ENCODE measurements at places on chromosomes 13 and 19. TPM values are rescaled to one million over a fixed set of nuclear protein-coding genes. Genes with fewer than 3 reads are reported as not detected.
A peak's percentile ranks its signal among the peaks of the same experiment; 100 is the strongest.

Gene SLC25A41
- total RNA-seq, result not detected

DNA sequence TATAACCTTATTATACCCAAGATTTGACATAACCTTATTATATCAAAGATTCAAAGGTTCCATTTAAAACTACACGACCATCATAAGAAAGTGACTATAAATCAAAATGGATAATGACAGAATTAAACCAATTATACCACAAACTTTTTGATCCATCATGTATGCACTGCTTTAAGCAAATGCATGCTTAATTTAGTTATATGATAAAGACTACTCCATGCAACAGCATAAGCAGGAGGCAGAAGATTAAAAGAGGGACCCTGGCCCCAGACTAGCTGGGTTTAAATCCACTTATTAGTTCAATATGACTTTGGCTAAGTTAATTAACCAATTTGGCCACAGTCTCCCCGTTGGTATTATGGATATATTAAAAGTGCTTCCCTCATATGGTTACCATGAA is 11.4 kb downstream of the EFNB2 start:
- DNase-seq, result no peak

DNA sequence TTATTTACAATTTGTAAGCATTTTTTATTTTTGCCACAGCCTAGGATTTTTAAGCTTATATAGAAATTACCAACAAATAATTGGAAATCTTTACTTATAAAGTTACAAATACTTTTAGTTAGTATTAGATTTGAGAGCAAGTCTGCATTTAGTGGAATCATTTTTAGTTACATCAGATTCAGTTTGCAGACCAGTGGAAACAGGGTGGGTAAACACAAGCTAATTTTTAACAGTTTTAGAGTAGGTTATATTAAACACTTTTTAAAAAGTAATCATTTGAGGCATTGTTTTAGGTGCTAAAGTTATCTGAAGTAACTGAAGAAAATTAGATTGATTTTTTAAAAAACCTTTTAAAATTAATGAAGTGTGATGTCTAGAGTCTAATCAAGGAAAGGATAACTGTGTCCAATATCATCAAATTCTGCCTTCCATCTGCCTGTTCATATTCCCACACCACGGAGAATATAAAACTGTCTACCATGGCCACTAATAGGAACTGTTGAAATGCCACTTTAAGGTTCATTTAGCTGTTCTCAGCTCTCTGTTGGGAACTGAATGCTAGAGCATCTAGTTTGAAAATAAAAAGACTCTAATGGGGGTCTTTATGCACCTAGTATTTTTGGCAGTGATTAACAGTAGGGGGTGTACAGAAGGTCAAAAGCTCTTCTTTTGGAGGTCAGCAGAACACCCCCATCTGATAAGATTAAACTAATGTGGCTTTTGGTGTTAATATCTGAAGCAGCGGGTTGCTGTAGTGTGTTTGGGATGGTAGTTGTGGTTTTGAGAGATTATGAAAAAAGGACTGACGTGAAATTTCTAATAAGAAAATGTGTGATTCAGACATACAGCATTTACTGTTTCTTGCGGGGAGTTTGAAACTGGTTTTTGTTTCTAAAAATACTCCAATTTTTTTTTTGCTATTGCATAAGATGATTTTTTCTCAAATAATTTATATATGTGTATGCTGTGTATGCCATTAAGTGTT is 66.5 kb downstream of the NDFIP2 start:
- no peak for DNase-seq

Gene FLT1
- total RNA-seq, result not detected

DNA sequence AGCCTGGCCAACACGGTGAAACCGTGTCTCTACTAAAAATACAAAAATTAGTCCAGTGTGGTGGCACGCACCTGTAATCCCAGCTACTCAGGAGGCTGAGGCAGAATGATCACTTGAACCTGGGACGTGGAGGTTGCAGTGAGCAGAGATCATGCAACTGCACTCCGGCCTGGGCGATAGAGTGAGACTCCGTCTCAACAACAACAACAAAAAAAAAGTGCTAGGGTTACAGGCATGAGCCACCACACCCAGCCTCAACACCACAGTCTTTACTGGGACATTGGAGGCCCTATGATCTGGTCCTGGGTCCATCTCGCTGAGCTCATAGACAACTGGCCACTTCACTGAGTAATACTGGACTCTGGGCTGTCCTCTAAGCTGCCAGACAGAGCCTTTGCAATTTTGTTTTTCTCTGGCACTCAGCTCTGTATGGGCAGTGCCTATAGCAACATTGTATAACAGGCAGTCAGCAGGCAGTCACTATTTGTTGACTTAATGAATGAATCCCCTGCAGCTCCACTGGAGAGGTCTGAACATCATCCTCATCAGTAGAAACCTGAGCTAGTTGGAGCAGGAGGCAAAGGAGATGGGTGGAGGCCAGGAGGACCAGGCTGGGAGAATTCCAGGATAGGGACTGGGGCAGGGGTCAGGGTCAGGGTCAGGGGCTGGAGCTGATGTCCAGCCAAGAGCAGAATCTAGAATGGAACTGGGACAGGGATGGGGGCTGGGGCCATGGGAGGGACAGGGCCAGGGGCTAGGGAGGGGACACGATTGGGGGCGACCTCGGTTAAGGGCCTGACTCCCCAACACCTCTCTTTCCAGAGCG is 8.1 kb downstream of the BLOC1S3 start:
- DNase-seq, result no peak

GRCh38 chr13:80399340-80400163 is 58.6 kb upstream of the SPRY2 start:
- DNase-seq, result peak; percentile 74

Gene TRPM4
- total RNA-seq, result 32.7 TPM

Gene NCAN
- not detected for total RNA-seq

- no peak for DNase-seq
These were observed 51.9 kb upstream of the C1QTNF9B start for GRCh38 chr13:23949200-23949599.

All from mammary epithelial cell (primary cell).